CD4-positive, CD25-positive, alpha-beta regulatory T cell (primary cell): ENCODE measurements at places on chromosomes 12 and 14. TPM values are rescaled to one million over a fixed set of nuclear protein-coding genes. Genes with fewer than 3 reads are reported as not detected.

The TMEM119 gene
- 3.5 TPM for polyA plus RNA-seq

The MYF6 gene
- polyA plus RNA-seq: not detected

The ART4 gene
- not detected for polyA plus RNA-seq

The PMCH gene
- 6.4 TPM for polyA plus RNA-seq

The GALNT4 gene
- polyA plus RNA-seq: 5.0 TPM

DNA sequence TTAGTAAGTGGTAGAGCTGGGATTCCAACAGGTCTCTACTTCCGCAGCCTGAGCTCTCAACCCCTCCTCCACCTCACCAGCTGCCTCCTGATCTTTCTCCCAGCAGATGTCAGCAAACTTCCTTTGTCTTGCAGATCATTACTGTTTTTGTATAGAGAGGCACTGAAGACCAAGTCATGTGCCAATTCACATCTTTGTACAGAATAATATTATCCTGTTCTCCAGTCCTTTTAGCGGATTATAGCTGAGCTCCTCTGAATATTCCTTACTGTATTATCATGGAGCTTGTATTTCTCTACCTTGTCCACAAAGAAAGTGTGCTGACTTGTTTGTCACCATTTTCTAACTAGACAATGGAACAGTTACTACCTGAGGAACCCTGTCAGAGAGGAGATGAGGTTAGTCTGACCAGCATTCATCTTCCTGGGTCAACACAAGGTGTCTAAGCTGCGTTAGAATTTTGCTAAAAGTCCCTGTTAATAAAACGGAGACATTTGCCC lies 142.3 kb upstream of the ARHGAP5 start:
- peak; percentile 52 for DNase-seq

DNA sequence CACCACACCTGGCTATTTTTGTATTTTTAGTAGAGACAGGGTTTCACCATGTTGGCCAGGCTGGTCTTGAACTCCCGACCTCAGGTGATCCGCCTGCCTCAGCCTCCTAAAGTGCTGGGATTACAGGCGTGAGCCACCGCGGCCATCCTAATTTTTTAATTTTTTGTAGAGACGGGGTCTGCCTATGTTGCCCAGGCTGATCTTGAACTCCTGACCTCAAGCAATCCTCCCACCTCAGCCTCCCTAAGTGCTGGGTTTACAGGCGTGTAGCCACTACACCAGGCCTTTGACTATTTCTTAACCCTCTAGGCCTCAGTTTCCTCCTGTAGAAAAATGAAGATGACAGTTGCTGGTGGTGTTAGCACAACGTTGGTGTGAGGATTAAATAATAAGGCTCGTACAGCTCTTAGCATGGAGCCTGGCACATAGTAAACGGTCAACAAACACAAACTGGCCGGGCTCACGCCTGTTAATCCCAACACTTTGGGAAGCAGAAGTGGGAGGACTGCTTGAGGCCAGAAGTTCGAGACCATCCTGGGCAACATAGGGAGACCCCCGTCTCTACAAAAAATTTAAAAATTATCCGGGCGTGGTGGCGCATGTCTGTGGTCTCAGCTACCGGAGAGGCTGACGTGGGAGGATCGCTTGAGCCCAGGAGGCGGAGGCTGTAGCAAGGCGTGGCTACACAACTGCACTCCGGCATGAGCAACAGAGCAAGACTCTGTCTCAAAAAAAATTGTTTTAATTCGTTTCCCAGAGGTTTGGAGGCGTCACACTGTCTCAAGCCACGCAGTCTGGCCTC lies 979 bp downstream of the DDX54 start:
- no peak for DNase-seq

GRCh38 chr12:93154753-93155480 lies 222.8 kb upstream of the NUDT4 start:
- no peak for DNase-seq

- no peak for DNase-seq
These were observed 626.6 kb downstream of the DIO2 start for GRCh38 chr14:79584679-79585078.

DNA sequence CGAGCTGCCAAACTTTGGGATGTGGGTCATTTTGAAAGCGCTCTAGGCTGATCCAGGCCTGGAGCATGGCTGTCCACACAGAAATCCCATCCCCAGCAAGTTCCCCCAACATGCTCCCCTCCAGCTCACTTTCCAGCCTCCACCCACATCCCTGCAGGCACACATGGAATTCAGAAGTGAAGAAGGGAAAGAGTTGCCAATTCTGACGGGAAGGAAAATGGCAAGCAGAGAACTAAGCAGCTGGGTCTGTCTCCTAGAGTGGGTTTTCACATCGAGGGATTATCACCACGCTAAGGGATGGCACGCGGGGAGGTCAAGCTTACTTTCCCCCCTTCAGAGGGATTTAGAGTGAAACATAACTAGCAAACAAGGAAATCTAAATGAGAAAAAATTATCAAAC lies 142.3 kb downstream of the RIMBP2 start:
- DNase-seq: no peak
